ENCODE measurements at places on chromosomes 7 and 10. TPM values are rescaled to one million over a fixed set of nuclear protein-coding genes. Genes with fewer than 3 reads are reported as not detected.

Gene FGFR2
- not detected for total RNA-seq

DNA sequence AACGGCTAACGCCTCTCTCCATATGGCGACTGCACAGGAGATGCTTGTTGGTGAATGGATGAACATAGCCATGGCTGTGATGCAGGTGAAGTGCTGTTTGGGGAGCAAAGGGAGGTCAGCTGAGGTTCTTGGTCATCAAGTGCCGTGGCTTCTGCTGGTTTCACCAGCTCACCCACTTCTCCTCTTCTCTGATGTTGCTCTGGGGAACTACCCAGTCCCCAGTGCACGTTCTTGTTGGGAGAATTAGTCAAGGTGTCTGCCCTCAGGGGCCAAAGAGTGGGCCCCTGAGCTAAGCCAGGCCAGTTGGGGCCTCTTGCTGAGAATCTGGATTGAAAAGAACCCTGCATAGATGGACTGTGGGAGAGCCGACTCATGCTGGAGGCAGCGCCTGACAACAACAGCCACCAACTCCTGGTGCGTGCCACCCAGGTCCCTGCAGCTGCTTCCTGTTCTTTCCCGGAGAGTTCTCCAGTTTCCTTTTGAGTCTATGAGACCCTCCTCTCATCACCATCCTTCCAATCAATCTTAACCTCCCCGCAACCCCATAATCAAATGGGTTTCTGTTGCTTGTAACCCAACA, 3.0 kb downstream of the BTBD16 start:
- no peak for DNase-seq

- no peak for DNase-seq
These were observed 16.6 kb downstream of the JCAD start for GRCh38 chr10:30042820-30043219.

Gene ELAPOR2
- 5.7 TPM for total RNA-seq

Gene EBLN1
- total RNA-seq, result 0.26 TPM

GRCh38 chr10:125055446-125055845, 104.9 kb downstream of the CTBP2 start:
- DNase-seq, result no peak

GRCh38 chr7:33420311-33420940, 291.1 kb downstream of the BBS9 start:
- peak; percentile 21 for DNase-seq

Gene CDK14
- total RNA-seq, result 23.4 TPM

DNA sequence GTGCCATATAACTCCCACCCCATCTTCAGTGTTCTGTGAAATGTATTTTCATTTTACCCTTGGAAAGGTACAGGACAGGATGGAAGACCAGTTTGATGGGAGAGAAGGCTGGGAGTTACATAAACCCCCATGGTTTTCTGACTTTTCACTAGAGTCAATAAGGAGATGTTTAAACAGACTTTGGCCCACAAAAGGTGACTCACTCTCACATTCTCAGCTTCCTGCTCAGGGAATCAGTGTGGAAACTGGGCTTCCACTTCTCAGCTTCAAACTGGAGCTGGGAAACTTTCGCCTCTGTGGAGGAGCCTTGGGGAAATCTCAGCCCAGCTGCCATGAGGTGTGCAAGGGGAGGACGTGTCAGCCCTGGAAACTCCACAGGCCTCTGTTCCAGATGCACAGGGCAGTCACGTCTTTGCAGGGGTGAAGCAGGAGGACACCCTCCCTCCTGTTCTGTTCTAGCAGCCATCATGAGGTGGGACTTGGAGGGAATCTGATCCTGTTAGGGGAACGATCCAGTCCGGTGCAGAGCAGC, 560.5 kb upstream of the GALNT17 start:
- DNase-seq, result no peak

- DNase-seq, result peak; percentile 46
These were observed 63.3 kb upstream of the PRKG1 start for GRCh38 chr10:51010977-51011376.

Gene VAX1
- total RNA-seq, result not detected

DNA sequence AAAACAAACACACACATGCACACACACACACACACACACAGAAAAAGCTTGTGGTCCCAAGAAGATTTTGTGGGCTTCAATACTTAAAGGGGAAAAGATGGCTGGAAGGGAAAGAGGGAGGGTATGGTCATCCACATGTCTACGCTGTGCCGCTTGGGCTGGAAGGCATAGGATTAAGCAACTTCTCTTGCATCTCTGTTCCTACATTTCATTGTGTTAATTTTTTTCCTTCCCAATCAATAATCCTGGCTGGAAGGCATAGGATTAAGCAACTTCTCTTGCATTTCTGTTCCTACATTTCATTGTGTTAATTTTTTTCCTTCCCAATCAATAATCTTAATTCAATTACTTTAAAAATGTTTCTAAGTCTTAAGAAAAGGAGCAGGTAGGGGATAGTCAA, 30.6 kb downstream of the C10orf120 start:
- no peak for DNase-seq

DNA sequence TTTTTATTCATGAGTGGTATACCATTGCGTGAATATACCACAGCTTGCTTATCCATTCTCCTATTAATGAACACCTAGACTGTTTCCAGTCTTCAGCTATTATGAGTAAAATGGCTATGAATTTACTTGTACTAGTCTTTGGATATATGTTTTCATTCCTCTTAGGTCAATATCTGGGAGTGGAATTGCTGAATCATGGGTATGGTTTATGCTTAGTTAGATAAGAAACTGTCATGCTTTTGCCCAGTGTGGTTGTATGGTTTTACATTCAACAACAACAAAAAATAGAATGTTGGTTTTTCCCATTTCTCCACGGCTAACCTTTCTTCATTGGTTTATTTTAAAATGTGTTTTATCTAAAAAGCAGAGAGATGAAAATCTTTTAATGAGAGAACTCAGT, 308.3 kb downstream of the PHF14 start:
- no peak for DNase-seq

Gene ADCYAP1R1
- 0.06 TPM for total RNA-seq

DNA sequence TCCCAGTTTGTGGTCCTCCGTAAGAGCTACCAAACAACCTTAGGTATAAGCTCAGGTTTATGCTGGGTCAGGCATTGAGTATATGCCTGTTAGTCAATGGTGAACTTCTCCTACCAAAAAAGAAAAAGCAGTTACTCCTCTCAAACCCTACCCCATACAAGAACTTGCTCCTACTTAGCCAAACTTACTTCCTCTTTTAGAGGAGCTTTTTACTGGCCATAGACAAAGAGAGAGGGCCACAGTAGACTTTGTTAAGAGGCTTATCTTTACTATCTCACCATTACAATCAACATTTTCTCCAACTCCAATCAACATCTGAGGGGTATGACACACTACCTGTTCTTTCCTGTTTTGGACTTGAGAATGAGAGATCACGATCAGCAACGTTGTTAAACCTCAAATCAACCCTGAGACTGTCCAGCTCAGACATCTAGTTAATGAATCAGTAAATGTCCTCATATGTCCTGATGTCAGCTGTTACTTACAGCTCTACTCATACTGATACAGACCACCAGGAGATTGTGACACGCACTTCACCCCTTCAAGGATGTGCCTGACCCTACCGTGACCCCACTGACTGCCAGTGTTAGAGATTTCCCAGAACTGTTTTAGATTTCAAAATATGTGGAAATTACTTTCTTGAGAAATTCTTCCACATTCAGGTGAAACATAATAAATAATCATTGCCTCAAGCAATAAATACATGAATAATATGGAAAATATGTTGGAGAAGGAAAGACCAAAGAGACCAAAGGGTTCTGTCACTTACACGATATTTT, 18.4 kb upstream of the CCDC71L start:
- DNase-seq, result peak; percentile 67

GRCh38 chr10:121484816-121485215, 113.4 kb downstream of the FGFR2 start:
- DNase-seq, result no peak

Gene GFRA1
- 2.1 TPM for total RNA-seq

Gene IRF5
- total RNA-seq, result 0.75 TPM

Gene EVX1
- total RNA-seq, result not detected

GRCh38 chr7:111029574-111030251, 61.2 kb upstream of the LRRN3 start:
- DNase-seq, result peak; percentile 44

Gene CLCN1
- total RNA-seq, result not detected

DNA sequence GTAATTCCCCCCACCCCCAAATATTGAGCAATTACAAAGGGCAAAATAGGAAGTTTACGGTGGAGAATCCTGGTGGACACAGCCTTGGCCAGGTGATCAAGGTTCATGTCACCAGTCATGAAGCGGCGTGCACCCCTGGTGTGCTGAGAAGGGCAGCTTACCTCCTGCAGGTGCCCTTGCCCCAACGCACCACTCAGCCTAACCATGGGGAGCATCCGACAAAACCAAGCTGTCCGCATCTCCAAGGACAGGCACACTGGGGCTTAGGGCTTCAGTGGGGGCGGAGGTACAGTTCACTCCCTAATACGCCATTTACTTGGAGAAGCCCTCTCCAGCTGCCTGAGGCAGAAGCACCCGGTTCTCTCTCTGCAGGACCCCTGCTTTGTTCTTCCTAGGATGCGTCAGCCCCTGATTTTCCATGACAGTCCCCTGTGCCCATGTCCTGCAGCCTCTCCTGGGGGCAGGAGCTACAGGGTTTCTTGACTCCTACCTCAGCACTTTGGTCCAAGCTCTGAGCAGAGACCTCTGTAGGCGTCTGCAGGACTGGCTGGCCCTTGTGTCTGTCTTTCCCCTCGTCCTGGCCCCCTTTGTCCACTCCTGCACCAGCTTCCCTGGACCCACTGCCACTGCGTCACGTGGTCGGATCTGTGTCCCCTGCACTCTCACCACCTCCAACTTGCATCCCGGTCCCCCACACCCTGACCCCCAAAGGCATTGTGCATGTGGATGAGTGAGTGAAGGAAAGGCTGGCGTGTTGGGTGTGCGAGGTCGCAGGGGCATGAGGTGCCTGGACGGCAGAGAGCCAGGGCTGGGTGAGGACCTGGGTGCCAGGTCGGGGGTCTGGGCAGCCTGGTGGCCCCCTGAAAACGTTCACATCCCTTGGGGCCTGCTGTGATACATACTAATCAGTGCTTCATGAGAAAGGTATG, 113.7 kb downstream of the LHPP start:
- no peak for DNase-seq

DNA sequence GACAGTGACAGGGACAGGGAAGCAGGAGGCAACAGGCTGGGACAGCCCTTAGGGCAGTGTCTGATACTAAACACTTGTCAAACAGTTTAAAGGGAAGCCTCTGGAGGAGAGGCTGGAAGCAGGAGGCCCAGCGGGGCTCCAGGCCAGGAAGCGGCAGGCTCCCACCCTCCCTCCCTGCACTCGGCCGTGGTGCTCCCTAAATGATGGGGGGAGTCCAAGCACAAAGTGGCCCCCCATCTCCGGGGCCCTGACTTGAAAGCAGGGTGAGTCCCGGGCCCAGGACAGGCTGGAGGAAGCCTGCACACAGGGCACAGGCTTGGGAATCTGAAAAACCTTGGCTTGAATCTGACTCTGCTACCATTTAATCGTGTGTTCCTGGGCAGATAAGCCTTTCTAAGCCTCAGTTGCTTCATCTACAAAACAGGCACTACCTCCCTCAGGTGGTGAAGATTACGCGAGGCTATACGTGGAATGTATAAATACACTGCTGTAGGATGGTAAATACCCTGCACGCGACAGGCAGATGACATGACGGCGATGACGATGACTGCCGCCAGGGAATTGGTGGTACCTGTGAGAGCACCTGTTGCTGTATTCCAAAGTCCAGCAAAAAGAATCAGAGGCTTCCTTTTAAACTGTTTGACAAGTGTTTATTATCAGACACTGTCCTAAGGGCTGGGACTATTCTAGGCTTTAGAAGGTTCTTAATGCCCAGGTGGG, 34.1 kb downstream of the GBX1 start:
- no peak for DNase-seq

Gene IPMK
- total RNA-seq, result 7.6 TPM

Gene LRIT1
- not detected for total RNA-seq

Gene ANKRD30A
- not detected for total RNA-seq

DNA sequence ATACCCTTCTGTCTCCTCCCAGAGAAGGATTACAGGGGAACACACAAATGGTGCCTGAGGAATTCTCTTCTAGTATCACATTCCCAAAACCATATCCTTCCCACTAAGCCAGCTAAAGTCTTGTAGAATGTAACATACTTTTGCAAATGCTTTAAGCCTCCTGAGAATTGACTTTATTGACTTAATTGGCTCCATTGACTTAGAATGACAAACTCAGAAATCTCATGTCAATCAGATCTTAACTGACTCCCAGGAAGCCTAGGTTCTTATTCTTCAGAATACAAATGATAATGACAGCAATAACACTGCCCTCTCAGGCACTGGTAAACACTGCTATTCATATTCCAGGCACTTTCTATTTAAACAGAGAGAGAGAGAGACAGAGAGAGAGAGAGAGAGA, 356.9 kb upstream of the PRKCQ start:
- DNase-seq, result no peak

- DNase-seq, result no peak
These were observed 74.7 kb downstream of the AP3M1 start for GRCh38 chr10:74075906-74076305.

GRCh38 chr10:75400163-75400770, 1.3 kb downstream of the ZNF503 start:
- no peak for DNase-seq

DNA sequence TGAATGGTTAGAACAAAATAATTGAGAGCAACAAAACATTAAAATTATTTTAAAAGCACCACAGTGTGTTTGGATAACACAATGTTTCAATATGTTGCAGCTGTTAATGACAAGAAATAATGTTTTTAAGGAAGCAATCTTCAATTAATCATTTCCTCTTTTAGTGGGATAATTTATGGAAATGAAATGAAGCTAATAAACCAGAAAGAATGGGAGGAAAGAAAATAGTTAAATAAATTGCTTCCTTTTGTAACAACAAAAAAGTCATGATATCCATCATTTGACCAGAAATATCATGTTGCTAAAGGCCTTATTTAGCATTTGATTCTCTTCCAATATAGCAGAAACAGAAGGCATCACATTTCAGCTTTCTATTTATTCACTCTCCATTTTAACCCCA, 224.5 kb downstream of the SEMA3A start:
- DNase-seq, result peak; percentile 20

DNA sequence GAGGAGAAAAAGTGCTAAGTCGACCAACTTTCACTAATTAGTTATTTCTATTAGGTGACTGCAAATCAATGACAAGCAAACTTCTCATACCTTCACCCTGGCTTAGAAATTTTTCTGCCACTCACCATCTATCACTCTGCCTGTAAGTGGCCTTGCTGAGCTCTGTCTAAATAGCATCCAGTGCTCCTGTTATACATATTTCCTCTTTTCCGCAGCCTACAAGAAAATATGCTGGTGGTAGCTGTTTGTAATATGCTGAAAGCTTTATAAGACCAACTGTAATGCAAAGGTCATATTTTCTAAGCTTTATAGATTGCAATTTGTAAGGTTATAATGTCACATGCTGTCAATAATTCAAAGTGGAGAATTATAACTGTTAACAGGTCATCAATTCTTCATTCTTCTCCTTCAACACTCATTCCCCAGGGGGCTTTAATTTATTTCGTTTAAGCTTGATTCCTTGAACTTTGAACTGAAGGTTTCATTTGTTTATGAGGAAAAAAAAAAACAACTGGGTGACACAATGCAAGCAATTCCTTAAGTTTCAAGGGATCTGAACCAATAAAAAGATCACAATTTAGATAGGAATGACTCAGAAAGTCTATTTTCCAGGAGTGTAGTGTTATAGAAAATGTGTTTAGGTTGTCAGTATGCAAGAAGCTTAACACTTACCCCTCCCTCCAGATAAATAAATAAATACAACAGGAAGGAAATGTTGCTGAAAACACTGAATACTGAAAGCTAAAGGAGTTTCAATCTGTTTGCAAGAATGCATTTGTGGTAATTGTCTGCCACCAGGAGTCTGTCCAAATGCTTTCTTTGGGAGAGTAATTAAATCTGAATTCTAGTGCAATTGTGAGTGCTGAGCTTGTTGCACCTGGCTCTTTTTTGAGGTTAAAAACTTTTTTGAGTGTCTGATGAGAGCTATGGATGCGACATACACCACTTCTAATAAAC, 183.7 kb downstream of the SORCS1 start:
- no peak for DNase-seq

All from LHCN-M2 (cell line).